ENCODE measurements at places on chromosomes 1 and 21.

DNA sequence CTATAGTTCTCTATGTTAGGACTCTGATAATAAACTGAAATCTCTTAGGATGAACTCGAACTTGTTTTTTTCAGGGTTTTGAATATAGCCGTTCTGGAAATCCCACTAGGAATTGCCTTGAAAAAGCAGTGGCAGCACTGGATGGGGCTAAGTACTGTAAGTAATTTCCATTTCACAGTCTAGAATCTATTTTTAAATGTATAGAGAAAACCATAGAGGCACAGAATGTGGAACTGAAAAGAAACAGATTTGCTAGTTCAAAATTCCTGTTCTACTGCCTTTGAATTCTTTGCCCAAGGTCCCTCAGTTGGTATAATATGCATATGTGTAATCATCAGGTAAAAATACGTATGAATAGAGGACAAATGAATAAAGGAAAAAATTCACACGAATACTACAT lies 4.8 kb downstream of the CTH start:
- peaks cover 7% of the 10 kb centered on the region for H3K4me1 ChIP-seq
- H3K4me3 ChIP-seq: no peak overlapping the region
- H3K36me3 ChIP-seq: peaks cover 31% of the 10 kb centered on the region
- no peaks in the 10 kb centered on the region for H3K27me3 ChIP-seq
- H3K27ac ChIP-seq: no peak overlapping the region
- no peak for DNase-seq

GRCh38 chr1:28096210-28097099 lies 8.0 kb upstream of the EYA3 start:
- no peak overlapping the region for H3K4me3 ChIP-seq
- no peaks in the 10 kb centered on the region for H3K36me3 ChIP-seq
- DNase-seq: no peak
- H3K4me1 ChIP-seq: no peaks in the 10 kb centered on the region

DNA sequence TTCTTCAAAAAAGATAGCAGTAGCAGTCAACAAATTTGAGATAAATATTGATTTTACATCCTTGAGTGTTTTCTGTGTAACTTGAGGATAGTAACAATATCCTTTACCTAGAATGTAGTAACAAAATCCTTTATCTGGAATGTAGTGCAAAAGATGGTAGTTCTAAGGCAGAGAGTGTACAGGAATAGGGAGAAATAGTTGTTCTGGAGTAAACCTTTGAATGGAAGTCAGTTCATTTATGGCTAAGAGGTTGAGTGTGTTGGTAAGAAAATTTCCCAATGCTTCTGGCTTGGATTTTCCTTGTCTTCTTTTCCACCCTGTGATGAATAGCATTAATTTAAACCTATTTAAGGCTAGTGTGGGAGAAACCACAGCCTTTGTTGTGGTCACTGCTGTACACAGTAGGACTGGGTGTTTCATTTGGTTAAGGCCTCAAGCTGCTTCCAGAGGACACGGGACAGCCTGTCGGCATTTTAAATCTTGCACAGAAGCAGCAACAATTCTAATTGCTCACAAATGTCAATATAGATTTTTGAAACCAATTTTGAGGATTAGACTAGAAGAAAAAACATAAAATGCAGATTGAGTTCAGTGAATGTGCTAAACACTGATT lies 11.3 kb downstream of the NFIA start:
- H3K4me1 ChIP-seq: peaks cover 50% of the 10 kb centered on the region
- peaks cover 4% of the 10 kb centered on the region for H3K36me3 ChIP-seq
- H3K4me3 ChIP-seq: no peak overlapping the region
- peak overlapping the region; percentile 54 for H3K27ac ChIP-seq

- H3K27me3 ChIP-seq: no peaks in the 10 kb centered on the region
- H3K36me3 ChIP-seq: no peaks in the 10 kb centered on the region
- no peak overlapping the region for H3K27ac ChIP-seq
- no peaks in the 10 kb centered on the region for H3K4me1 ChIP-seq
Observed at GRCh38 chr1:197982256-197982655, 65.1 kb downstream of the LHX9 start.

GRCh38 chr1:151991663-151992302 lies 1.9 kb downstream of the S100A10 start:
- H3K4me3 ChIP-seq: peak overlapping the region; percentile 83
- DNase-seq: no peak
- no peaks in the 10 kb centered on the region for H3K36me3 ChIP-seq
- H3K27ac ChIP-seq: peak overlapping the region; percentile 80
- H3K27me3 ChIP-seq: no peaks in the 10 kb centered on the region

- H3K4me1 ChIP-seq: peaks cover 8% of the 10 kb centered on the region
- H3K27ac ChIP-seq: no peak overlapping the region
- no peak overlapping the region for H3K4me3 ChIP-seq
- no peak for DNase-seq
- no peaks in the 10 kb centered on the region for H3K36me3 ChIP-seq
- no peaks in the 10 kb centered on the region for H3K27me3 ChIP-seq
Observed at GRCh38 chr1:115436596-115436995, 98.5 kb upstream of the NGF start.

Data from tibial artery (tissue), 4 donors.